ENCODE measurements at places on chromosomes 13 and 19. TPM values are rescaled to one million over a fixed set of nuclear protein-coding genes. Genes with fewer than 3 reads are reported as not detected.

GRCh38 chr13:79398915-79399314 lies 7.1 kb downstream of the RBM26 start:
- H3K27ac ChIP-seq, result no peak overlapping the region
- no peaks in the 10 kb centered on the region for H3K27me3 ChIP-seq
- no peaks in the 10 kb centered on the region for H3K36me3 ChIP-seq

DNA sequence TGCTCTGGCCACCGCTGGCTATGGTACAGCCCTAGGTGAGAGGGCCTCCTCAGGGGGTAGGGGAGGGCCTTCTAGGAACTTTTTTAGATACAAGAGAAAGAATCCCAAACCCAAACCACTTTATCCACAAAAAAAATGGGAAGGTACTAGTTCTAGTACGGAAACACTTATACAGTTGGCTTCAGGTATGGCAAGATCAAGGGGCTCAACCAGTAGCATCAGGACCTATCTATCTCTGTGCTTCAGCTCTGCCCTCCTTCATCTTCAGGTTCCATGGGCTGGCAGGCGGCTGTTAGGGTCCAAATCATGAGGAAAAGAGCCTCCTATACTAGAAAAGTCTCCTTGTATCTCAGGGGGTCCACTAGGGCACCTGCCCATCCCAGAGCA lies 1.8 kb downstream of the MRI1 start:
- no peaks in the 10 kb centered on the region for H3K27me3 ChIP-seq
- DNase-seq, result no peak
- H3K4me1 ChIP-seq, result peaks cover 12% of the 10 kb centered on the region

The LRRC4B gene
- 1.00 TPM for total RNA-seq

- H3K4me3 ChIP-seq, result no peak overlapping the region
- no peak overlapping the region for H3K27ac ChIP-seq
- H3K27me3 ChIP-seq, result no peaks in the 10 kb centered on the region
- DNase-seq, result peak; percentile 62
These were observed 9.8 kb downstream of the PARP4 start for GRCh38 chr13:24502533-24503378.

- H3K36me3 ChIP-seq, result no peaks in the 10 kb centered on the region
- peak overlapping the region; percentile 74 for H3K27ac ChIP-seq
- H3K27me3 ChIP-seq, result no peaks in the 10 kb centered on the region
These were observed 22.3 kb downstream of the IER2 start for GRCh38 chr19:13172346-13173138.

- H3K36me3 ChIP-seq, result no peaks in the 10 kb centered on the region
- no peaks in the 10 kb centered on the region for H3K4me1 ChIP-seq
- H3K27ac ChIP-seq, result peak overlapping the region; percentile 89
- H3K27me3 ChIP-seq, result peaks cover 3% of the 10 kb centered on the region
- peak; percentile 57 for DNase-seq
These were observed 14.1 kb upstream of the MYH14 start for GRCh38 chr19:50189331-50189730.

- no peaks in the 10 kb centered on the region for H3K27me3 ChIP-seq
- H3K36me3 ChIP-seq, result no peaks in the 10 kb centered on the region
- H3K4me3 ChIP-seq, result no peak overlapping the region
- DNase-seq, result no peak
- H3K4me1 ChIP-seq, result no peaks in the 10 kb centered on the region
- no peak overlapping the region for H3K27ac ChIP-seq
These were observed 71.4 kb downstream of the NAA16 start for GRCh38 chr13:41382431-41382830.

GRCh38 chr13:74452881-74453280 lies 318.7 kb upstream of the KLF12 start:
- no peak overlapping the region for H3K27ac ChIP-seq
- no peak overlapping the region for H3K4me3 ChIP-seq
- no peaks in the 10 kb centered on the region for H3K36me3 ChIP-seq
- DNase-seq, result no peak

The TSC22D1 gene
- 798 TPM for total RNA-seq

The CYSLTR2 gene
- total RNA-seq, result not detected

- no peaks in the 10 kb centered on the region for H3K27me3 ChIP-seq
- no peak overlapping the region for H3K27ac ChIP-seq
- no peak for DNase-seq
- H3K36me3 ChIP-seq, result no peaks in the 10 kb centered on the region
- no peaks in the 10 kb centered on the region for H3K4me1 ChIP-seq
These were observed 332.2 kb downstream of the MYO16 start for GRCh38 chr13:108961542-108962125.

GRCh38 chr19:55654323-55654867 lies 440 bp upstream of the U2AF2 start:
- no peaks in the 10 kb centered on the region for H3K36me3 ChIP-seq
- peaks cover 49% of the 10 kb centered on the region for H3K4me1 ChIP-seq
- H3K4me3 ChIP-seq, result peak overlapping the region; percentile 92
- DNase-seq, result peak; percentile 99
- no peaks in the 10 kb centered on the region for H3K27me3 ChIP-seq

The APOC4 gene
- not detected for total RNA-seq

- H3K27me3 ChIP-seq, result no peaks in the 10 kb centered on the region
- H3K36me3 ChIP-seq, result no peaks in the 10 kb centered on the region
- no peak overlapping the region for H3K4me3 ChIP-seq
- H3K4me1 ChIP-seq, result peaks cover 12% of the 10 kb centered on the region
These were observed 13.3 kb downstream of the N4BP2L1 start for GRCh38 chr13:32414580-32414979.

The DIS3 gene
- 18.1 TPM for total RNA-seq

The ZNF701 gene
- 12.0 TPM for total RNA-seq

DNA sequence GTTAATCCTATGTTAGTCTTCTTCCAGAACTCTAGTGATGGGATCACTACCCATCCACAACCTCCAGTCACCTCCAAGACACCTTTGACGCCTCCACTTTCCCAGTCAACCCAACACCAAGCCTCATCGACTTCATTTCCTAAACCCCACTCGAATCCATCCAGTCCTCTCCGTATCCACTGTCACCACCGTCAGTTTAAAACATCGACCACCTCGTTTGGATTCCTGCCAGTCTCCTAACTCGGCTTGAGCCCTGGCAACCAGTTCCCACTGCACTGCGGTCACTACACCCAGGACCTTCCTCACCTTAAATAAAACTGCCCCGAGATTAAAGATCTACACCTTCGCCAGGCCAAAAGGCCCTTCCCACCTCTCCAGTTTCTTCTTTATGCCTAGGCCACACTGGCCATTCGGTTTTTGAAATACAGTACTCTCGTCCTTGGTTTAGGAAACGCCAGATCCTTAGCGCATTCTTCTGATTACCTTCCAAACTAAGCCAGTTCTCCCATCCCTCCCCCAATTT lies 1.2 kb downstream of the MTIF3 start:
- peak overlapping the region; percentile 99 for H3K27ac ChIP-seq
- peaks cover 20% of the 10 kb centered on the region for H3K4me1 ChIP-seq
- no peaks in the 10 kb centered on the region for H3K36me3 ChIP-seq
- no peaks in the 10 kb centered on the region for H3K27me3 ChIP-seq
- no peak for DNase-seq

DNA sequence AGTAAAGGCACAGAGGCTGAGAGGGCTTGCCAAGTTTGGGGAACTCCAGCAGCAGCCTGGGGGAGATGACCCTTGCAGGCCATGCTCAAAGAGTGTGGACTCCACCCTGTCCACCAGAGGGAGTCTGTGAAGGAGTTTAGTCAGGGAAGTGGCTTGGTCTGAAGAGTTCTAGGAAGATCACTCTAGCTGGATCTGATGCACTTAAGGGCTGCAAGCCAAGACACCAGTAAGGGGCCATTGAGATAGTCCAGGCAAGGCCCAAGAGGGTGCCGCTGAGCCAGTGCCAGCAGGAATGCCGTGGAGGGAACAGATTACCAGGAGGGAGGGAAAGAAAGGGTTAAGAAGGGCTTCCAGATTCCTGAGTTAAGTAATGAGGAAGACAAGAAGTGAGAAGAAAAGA lies 68.7 kb downstream of the ZAR1L start:
- H3K4me3 ChIP-seq, result no peak overlapping the region
- H3K27ac ChIP-seq, result no peak overlapping the region
- peak; percentile 61 for DNase-seq
- peaks cover 13% of the 10 kb centered on the region for H3K4me1 ChIP-seq
- no peaks in the 10 kb centered on the region for H3K36me3 ChIP-seq

DNA sequence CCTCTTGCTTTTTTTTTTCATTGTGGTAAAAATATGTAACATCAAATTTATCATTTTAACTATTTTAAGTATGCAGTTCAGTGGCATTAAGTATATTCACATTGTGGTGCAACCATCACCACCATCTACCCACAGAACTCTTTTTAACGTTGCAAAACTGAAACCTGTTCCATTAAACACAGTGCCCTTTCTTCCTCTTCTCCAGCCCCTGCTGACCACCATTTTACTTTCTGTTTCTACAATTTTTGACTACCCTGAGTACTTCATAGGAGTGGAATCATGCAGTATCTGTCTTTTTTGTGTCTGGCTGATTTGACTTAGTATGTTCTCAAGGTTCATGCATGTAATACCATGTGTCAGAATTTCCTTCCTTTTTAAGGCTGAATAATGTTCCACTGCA lies 153.1 kb downstream of the FGF9 start:
- H3K27ac ChIP-seq, result no peak overlapping the region
- no peaks in the 10 kb centered on the region for H3K27me3 ChIP-seq

DNA sequence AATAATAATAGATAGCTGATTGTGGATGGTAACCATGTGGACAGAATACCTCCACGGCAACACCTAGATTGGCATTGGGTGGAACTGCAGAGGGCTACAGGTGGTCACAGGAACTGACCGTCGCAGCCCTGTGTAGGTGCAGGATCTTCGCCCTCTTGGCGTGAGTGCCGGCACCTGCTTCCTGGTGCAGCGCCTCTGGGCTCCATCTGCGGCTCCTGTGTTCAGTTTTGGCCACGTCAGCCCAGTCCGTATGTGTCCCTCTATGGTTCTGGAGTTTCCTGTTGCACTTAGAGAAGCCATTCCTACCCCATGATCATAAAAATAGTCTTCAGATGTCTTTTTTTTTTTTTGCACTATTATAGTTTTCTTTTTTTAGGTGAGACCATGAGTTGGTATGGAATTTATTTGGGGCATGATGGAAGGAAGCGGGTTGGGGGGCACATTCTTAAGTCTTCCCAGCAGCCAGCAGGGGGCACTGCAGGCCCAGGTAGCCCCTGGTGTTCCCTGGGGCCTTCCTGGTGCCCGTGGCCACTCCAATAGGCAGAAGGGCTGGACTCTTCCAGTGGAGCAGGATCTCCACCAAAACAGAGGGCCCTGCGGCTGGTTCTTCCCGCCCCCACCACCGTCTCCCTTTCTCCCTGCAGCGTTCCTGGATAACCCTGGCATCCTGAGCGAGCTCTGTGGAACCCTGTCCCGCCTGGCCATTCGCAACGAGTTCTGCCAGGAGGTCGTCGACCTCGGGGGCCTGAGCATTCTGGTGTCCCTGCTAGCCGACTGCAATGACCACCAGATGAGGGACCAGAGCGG lies 10.1 kb upstream of the SLC25A42 start:
- no peaks in the 10 kb centered on the region for H3K27me3 ChIP-seq
- no peaks in the 10 kb centered on the region for H3K36me3 ChIP-seq
- H3K27ac ChIP-seq, result no peak overlapping the region
- no peaks in the 10 kb centered on the region for H3K4me1 ChIP-seq

The CDADC1 gene
- 0.75 TPM for total RNA-seq

The B3GNT8 gene
- total RNA-seq, result 53.7 TPM

The ZNF221 gene
- total RNA-seq, result 1.00 TPM

GRCh38 chr13:38537051-38537450 lies 149.8 kb upstream of the FREM2 start:
- H3K4me1 ChIP-seq, result no peaks in the 10 kb centered on the region
- no peak overlapping the region for H3K4me3 ChIP-seq
- no peaks in the 10 kb centered on the region for H3K27me3 ChIP-seq
- no peak for DNase-seq

DNA sequence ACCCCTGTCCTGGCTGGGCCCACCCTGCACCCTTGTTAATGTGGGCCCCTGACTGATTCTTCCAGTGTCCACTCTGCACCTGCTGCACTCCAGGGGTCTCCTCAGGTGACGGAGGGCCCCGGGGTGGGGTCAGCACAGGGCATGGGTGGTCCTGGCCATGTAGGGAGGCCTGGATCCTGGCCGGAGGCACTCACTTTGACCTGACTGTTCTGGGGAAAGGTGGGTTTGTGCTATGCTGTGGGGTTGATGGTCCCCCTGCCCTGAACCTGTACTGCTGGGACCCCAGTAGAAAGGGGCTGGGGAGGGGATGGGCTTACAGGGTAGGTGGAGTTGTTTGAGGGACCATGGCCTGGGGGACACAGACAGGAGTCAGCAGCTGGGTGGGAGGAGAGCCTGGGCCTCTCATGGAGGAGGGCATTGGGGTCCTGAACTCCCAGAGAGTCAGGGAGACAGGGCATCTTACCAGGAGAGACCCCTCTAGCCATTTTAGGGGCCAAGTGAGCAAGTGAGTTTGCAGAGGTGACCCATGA lies 25.8 kb upstream of the CEACAM1 start:
- H3K4me1 ChIP-seq, result no peaks in the 10 kb centered on the region
- no peak overlapping the region for H3K27ac ChIP-seq
- no peak for DNase-seq
- no peaks in the 10 kb centered on the region for H3K36me3 ChIP-seq
- H3K27me3 ChIP-seq, result no peaks in the 10 kb centered on the region

The CYP2A6 gene
- not detected for total RNA-seq

DNA sequence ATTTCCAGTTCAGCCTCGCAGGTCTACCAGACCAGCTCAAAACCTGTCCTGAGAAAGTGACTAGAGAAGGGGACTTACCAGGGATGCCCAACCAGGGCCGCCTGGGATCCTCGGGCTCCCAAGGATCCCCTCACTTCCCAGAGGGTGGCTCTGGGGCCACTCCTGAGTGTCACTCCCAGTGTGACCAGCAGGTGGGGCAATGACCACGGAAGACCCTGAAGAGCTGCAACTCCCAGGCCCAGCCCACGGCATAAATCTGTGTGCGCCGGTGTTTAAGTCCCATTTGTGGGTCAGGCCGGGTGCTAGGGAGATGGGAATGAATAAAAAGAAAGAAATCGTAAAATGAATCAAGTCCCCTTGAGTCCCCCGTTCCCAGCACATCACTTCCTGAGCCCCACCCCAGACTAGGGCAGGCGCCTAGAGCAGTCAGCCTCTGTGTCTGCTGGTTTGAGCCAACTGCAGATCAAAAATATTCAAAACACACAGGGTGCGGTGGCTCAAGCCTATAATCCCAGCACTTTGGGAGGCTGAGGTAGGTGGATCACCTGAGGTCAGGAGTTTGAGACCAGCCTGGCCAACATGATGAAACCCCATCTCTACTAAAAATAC lies 10.7 kb downstream of the PTGIR start:
- no peak overlapping the region for H3K27ac ChIP-seq
- peaks cover 3% of the 10 kb centered on the region for H3K36me3 ChIP-seq
- no peak overlapping the region for H3K4me3 ChIP-seq

DNA sequence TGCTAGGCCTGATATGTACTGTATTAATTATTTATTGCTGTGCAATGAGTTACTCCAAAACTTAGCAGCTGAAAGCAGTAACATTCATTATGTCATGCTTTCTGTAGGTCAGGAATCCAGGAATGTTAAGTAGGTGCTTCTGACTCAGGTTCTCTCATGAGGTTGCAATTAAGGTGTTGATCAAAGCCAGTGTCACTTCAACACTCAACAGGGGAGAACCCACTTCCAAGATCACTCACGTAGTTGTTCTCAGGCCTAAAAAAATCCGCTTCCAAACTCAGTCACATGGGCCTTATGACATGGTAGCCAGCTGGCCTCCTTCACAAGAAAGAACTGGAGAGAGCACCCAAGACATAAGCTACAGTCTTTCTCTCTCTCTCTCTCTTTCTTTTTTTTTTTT lies 211.1 kb upstream of the NBEA start:
- H3K4me1 ChIP-seq, result no peaks in the 10 kb centered on the region
- DNase-seq, result no peak
- no peak overlapping the region for H3K27ac ChIP-seq
- H3K27me3 ChIP-seq, result no peaks in the 10 kb centered on the region

All from transverse colon (tissue), 4 donors.